ENCODE measurements at places on chromosomes 6 and 20.

GRCh38 chr6:37048851-37049757 lies 43.6 kb downstream of the FGD2 start:
- DNase-seq, result peak; percentile 82

- no peak for DNase-seq
These were observed 82.8 kb downstream of the HMGCLL1 start for GRCh38 chr6:55496201-55496600.

- no peak for DNase-seq
These were observed 7.4 kb downstream of the CEP85L start for GRCh38 chr6:118644007-118644406.

- DNase-seq, result no peak
These were observed 508 bp downstream of the NOP56 start for GRCh38 chr20:2652724-2653555.

DNA sequence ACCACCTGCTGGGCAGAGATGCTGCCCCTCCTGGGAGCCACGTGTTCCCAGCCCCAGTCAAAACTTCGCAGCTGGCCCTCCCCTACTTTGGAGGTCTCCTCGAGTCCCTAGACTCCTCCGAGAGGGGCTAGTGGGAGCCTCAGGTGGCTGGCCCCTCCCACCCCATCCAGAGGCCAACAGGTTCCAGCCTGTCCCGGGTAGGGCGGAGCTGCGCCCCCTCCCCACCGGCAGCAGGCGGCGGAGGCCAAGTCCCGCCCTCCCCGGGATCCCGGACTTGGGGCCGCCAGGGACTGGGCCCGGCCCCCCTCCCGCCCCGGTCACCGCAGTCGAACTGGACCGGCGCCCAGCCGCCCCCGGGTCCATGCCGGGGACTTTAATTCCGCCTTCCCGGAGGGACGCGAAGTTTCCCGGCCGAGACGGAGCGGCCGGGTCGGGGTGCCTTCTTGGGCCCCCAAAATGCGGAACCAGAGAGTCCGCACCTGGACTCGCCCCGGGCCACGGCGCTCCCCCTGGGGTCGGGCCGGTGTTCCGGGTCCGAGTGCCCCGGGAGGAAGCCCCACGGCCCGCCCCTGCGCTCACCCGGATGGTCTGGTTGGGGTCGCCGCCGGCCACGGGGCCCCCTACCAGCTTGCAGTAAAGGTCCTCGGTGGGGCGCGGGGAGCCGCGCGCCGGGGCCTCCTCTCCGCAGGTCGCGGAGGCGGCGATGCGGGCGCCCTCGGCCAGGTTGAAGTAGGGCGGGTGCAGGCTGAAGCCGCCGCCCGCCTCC lies 559 bp downstream of the LAMA5 start:
- no peak for DNase-seq

DNA sequence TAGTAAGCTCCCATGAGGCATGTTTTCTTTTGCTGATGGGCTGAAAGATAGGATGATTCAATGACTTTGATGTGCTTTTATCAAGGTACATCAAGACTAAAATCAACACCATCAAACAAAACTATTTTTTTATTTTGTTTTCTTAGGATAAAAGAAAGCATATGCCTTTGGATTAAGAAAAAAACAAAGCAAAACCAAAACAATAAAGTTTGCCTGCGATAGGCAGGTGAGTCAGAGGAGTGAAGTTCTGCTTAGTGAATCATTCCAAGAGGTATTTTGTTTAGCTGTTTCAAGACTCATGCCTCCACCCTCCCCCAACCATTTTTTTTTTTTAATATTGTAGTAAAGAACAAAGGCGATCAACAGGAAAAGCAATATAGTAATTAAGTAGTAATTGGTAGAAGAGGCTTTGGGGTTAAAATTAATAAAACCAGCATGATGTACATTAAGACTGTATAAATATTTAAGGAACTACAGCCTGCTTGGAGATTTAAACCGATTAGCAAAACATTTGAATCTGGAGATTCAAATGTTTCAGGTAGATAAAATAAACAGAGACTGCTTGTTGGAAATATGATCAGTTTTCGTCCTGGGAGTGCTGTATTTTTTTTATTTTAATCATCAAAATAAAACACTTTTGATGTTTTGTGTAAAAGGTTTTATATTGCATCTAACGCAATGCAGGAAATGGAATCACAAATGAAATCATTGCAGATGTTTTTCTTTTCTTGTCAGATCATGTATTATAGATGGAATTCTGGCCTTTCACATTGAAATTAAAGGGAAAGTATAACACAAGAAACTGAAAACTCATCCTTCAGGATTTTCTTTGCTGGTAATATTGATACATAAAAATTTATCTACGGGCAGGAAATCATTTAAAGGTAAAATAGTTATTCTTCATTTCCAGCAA lies 482.3 kb upstream of the MANEA start:
- no peak for DNase-seq

- DNase-seq, result no peak
These were observed 23.6 kb upstream of the WFDC2 start for GRCh38 chr20:45445805-45446562.

- DNase-seq, result no peak
These were observed 134.3 kb upstream of the MAN1A1 start for GRCh38 chr6:119483908-119484307.

GRCh38 chr6:235763-236360 lies 56.4 kb upstream of the DUSP22 start:
- DNase-seq, result peak; percentile 29

DNA sequence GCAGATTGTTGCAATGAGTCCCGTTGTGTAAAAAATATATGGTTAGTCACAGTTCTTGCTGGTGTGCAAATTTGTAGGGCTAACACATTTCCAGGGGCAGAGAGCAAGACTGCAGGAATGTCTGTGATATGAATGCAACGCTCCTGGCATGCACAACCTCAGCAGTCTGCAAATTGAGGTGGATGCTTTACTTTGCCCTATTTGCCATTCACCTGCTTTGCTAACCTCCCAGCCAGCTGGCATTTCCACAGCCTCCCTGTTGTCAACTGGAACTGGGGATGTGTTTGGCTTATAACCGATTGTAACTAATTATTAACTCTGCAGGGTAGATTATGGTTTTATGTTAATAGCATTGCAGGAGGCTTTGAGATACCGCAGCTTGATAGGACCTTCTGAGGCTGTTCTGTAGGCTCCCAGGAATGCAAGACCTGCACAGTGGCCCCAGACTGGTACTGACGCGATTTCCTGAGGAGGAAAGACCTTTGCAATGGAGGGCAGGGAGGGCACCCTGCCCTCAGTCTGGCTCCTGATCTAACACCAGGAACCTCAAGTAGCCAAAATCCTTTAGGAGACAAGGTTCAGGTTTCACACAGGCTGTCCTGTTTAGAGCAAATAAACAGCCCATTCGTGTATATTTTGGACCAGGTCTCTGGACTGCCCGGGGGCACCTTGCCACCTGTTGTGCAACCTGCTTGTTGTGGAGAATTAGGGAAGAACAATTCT lies 53.4 kb downstream of the EDN1 start:
- DNase-seq, result no peak

GRCh38 chr6:68544450-68544849 lies 90.6 kb upstream of the ADGRB3 start:
- no peak for DNase-seq

- no peak for DNase-seq
These were observed 224.5 kb upstream of the AGPAT4 start for GRCh38 chr6:161498359-161498758.

DNA sequence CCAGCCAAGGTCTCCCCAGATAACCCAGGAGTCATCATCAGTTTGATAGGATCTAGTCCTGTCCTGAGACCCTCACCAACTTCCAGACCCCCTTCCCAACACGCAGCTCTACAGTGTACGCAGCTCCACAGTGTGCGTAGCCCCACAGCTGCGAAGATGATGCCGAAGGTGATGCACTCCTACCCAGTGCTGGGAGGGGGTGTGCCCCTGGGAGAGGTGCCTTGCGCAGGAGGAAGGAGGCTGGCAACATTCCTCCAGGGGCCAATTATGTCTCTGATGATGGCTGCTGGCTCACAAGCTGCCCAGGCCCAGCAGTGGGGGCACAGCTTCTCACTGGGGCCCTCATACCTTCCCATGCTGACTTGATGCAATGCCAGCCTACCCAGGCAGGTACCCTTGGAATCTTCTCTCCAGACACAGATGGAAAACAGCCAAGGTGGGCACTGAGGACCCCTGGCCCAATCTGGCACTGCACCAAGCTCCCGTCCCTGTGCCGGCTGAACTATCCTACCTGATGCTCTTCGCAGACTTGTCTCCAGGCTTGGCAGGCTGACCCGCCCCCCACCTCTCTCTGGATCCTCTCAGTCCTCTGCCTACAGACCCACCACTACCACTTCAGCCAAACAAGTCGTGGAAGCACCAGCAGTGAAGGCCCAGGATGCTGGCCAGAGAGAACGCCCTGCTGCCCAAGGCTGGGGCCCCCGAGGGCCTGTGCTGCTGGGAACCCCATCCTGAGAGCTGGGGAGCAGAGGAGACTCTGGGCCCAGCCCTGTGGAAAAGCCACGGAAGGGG lies 1.4 kb downstream of the ZNF512B start:
- no peak for DNase-seq

- DNase-seq, result no peak
These were observed 5.2 kb upstream of the TRIB3 start for GRCh38 chr20:375265-375889.

GRCh38 chr6:158109748-158110147 lies 58.3 kb downstream of the SERAC1 start:
- DNase-seq, result no peak

All from CD4-positive, alpha-beta T cell treated with Interleukin-17A for 4 hours (primary cell).